ENCODE measurements at places on chromosomes 6 and 20. TPM values are rescaled to one million over a fixed set of nuclear protein-coding genes. Genes with fewer than 3 reads are reported as not detected.

DNA sequence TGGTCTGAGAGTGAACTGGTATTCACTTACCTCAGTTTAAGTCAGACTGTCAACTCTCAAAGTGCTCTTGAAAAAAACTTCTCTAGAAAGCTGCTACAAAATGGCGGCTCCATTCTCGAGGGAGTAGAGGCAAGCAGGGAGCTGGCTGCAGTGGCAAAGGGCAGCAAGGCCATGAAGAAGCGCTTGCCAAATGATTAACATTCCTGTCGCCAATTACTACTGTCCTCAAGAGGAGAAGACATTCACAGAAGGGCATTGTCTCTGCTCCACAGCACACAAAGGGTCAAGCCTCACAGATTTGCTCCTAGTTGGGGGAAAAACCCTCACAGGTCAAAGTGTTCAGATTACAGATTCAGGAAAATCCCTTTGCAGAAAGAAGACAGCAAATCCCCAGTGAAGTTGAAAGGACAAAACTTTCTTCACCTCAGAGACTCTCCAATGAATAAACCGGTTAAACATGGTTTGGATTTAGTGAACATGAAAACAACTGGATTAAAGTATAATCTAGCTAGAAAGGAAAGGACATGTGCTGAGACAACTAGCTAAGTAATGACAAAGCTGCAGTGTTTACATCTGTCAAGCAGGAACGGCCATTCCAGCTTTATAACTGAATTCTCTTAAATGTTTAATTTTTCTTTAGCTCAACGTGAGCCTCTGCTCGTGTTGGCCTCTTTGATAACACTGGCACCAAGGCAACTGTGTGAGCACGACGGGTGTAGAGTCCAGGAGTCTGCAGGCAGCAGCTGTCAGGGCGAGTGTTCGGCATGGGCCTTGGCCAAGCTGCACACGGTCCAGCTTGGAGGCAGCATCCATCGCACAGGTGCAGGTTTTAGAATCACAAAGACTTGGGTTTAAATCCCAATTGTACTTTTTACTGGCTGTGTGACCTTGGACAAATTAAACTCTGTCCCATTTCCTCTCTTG, 37.6 kb downstream of the NR2E1 start:
- H3K4me1 ChIP-seq: no peaks in the 10 kb centered on the region
- H3K27me3 ChIP-seq: no peaks in the 10 kb centered on the region
- H3K27ac ChIP-seq: no peak overlapping the region
- H3K4me3 ChIP-seq: no peak overlapping the region

DNA sequence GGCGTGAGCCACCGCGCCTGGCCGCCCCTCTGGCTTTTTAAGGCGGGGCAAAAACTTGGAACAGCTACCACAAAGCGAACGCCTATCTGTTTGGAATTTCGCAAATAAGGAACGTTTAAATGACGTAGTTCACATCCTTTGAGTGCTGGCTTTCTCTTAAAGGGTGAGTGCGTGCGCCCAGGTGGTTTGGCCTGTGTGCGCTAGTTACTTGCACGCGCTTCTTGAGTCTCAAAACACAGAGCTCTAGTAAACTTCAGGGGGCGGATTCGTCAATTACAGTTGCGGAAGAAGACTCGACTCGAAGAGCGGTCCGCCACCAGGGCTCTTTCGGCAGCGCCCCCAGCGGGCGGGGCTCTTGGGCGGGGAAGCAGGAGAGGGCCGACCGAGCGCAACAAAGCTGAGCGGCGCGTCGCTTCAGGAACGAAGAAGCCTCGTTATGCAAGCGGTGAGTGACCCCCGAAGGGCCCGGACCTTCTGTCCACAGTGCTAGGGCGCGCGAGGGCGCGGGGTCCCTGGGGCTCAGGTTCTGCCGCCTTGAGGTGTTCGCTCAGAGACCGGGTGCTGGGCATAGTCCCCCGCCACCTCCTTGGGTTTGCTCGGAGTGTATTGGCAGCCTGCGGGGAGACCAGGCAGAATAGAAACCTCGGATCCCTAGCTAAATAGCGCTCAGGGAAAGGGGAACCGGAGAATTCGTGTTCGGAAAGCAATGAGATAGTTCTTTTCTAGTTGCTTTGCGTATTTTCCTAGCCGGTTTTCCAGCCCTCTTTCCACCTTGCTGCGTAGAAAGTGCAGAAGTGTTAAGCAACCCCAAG, at the start of gene SYCP2L:
SYCP2L (plus strand) TSS at position 362 of the 812 bp plus-strand sequence; CDS start at position 437, 75 bp downstream.
- H3K4me1 ChIP-seq: no peaks in the 10 kb centered on the region
- H3K36me3 ChIP-seq: no peaks in the 10 kb centered on the region
- DNase-seq: peak; percentile 65
- peak within 1 kb of the TSS; percentile 43 for H3K4me3 ChIP-seq

GRCh38 chr6:138017166-138017757, 90.0 kb downstream of the PERP start:
- no peaks in the 10 kb centered on the region for H3K36me3 ChIP-seq
- no peak overlapping the region for H3K27ac ChIP-seq
- no peak overlapping the region for H3K4me3 ChIP-seq
- peaks cover 19% of the 10 kb centered on the region for H3K27me3 ChIP-seq

GRCh38 chr6:157205473-157206358, 117.6 kb downstream of the TMEM242 start:
- no peaks in the 10 kb centered on the region for H3K4me1 ChIP-seq
- no peak overlapping the region for H3K4me3 ChIP-seq
- DNase-seq: no peak
- no peak overlapping the region for H3K27ac ChIP-seq

DNA sequence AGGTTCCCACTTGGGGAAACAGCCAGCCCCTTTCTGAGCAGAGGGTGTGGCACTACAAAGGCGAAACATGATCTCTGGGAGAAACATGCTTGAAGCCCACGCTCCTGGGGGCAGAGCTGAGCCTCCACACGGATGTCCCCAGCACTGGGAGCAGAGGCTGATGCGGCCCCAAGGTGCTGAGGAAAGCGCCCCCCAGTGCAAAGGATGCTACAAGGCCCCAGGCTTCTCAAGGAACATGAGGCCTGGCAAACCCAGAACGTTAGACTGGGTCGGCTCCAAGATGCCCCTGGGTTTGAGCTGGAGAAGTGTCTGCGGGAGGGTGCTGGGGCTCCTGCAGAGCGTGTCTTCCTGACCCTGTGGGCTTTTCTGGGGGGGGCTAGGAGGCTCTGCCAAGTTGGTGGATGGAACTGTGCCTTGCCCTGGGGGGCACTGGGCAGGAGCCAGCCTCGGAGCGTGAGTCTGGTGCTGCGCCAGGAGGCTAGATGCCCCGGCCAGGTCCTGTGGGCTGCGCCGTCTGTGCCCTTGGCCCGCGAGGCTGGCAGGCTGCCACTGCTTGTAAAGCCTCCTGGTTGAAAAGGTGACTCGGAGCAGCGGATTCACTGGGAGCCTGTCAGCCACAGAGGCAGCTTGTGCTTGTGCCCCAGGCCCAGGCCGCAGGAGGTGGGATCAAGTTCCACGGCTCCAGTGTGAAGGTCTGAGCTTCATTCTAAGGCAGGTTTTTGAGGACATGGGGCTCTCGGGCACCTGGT, 8.1 kb downstream of the SYNJ2 start:
- peaks cover 45% of the 10 kb centered on the region for H3K4me1 ChIP-seq
- H3K4me3 ChIP-seq: no peak overlapping the region

DNA sequence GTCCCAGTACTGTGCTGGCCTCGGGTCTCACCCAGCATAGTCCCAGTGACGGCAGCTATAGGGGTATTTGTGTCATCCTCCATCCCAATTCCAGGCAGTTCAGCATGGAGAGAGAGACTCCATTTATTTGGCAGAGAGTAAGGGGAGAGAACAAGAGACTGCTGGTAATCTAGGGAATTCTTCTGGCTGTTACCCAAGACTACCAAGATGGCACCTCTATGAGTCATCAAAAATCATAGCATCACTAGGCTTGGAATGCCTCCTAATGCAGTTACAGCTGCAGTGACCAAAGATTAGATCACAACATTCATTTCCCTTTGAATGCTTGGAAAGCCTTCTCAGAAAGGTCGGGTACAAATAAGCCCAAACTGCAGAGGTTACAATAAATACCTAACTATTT, 660.4 kb upstream of the FLRT3 start:
- no peaks in the 10 kb centered on the region for H3K4me1 ChIP-seq
- H3K27me3 ChIP-seq: no peaks in the 10 kb centered on the region
- H3K27ac ChIP-seq: no peak overlapping the region
- no peak overlapping the region for H3K4me3 ChIP-seq

- no peak overlapping the region for H3K27ac ChIP-seq
- no peaks in the 10 kb centered on the region for H3K36me3 ChIP-seq
- 0 out of 2 replicates have a peak, but pooled peaks cover 1% of the 10 kb centered on the region for H3K27me3 ChIP-seq
Measured at GRCh38 chr20:46838011-46838410, 56.6 kb upstream of the EYA2 start.

DNA sequence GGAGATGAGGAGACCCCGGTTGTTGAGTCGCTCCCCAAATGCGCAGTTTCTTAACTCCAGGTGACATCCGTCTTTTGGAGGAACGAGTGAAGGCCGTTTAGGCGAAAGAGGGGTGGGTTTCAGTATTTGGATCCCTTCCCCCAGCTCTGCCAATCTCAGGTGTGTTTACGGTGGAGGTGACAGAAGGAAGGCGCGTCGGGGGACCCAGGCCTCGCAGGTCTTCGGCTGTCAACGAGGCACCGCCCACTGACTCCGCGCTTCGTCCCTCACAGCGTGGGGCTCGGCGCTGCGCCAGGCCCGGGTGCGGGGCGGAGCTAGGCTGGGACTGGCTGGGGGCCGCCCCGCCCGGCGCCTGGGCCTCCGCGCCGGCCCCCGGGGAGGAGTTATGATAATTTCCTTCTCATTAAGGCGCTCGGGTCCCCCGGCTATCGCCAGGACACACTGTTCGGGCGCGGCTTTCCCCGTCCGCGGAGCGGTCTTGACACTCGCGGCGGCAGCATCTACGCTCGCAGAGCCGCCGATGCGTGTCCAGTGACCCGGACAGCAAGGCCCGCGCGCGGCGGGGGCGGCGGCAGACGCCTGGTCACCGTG, at the start of gene TFAP2C:
TFAP2C (plus strand) TSS at position 434 of the 591 bp plus-strand sequence. CDS start 239 bp downstream, outside the sequence.
- H3K27me3 ChIP-seq: peaks cover 87% of the 10 kb centered on the region
- H3K4me3 ChIP-seq: no peak within 1 kb of the TSS
- no peak for DNase-seq
- H3K27ac ChIP-seq: no peak within 1 kb of the TSS

- H3K27me3 ChIP-seq: no peaks in the 10 kb centered on the region
- peaks cover 3% of the 10 kb centered on the region for H3K4me1 ChIP-seq
- H3K27ac ChIP-seq: no peak overlapping the region
- no peaks in the 10 kb centered on the region for H3K36me3 ChIP-seq
Measured at GRCh38 chr6:43964659-43965570, 162.3 kb downstream of the MRPL14 start.

DNA sequence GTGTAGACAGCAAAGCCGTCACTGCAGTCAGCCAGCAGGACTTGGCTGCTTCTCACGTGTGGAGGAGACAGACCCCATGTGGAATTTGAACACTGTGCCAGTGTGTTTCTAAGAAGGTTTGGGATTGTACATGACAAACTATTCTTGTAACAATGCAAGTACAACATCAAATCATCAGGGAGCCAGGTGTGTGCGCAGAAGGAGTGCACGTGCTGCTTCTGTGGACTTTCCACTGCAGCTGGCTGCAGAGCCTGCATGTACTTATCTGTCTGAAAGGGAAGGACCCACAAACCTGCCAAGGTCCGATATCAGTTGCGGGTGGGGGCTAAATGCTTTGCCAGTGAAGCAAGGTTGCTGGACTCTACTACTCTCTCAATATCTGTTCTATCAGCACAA, 211.6 kb downstream of the WDR27 start:
- no peaks in the 10 kb centered on the region for H3K27me3 ChIP-seq
- DNase-seq: no peak
- H3K27ac ChIP-seq: no peak overlapping the region
- H3K4me3 ChIP-seq: no peak overlapping the region
- H3K36me3 ChIP-seq: no peaks in the 10 kb centered on the region
- peaks cover 4% of the 10 kb centered on the region for H3K4me1 ChIP-seq

- no peak for DNase-seq
- H3K4me1 ChIP-seq: no peaks in the 10 kb centered on the region
- H3K36me3 ChIP-seq: no peaks in the 10 kb centered on the region
- no peak overlapping the region for H3K4me3 ChIP-seq
- no peak overlapping the region for H3K27ac ChIP-seq
- H3K27me3 ChIP-seq: no peaks in the 10 kb centered on the region
Measured at GRCh38 chr6:66731310-66731709, 1024.3 kb upstream of the EYS start.

DNA sequence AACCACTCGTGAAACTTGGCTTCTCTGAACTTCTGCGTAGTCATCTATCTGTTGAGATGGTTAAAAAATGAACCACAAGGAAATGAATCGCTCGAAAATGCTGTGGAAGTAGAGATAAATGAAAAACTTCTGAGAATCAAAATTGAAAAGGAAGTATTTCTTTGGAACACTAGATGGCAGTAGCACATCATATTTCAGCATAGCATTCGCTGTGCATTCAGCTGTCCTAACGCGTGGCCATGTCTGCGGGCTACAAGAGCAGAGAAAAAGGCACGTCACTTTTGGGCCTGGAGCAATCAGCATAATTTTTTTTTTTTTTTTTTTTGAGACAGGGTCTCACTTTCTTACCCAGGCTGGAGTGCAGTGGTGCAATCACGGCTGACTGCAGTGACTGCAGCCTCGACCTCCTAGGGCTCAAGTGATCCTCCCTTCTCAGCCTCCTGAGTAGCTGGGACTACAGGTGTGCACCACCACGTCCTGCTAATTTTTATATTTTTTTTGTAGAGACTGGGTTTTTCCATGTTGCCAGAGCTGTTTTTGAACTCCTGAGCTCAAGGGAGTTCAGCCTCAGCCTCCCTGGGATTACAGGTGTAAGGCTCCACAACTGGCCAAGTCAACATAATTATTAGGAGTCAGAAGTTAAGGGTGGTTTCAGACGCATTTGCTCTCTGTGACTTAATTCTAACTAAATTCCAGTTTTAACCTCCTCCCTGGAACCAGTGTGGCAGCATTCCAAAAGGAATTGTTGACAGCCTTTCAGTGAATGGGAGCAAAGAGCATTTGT, 8.8 kb upstream of the PERP start:
- no peak overlapping the region for H3K27ac ChIP-seq
- H3K36me3 ChIP-seq: no peaks in the 10 kb centered on the region
- peak; percentile 74 for DNase-seq
- H3K4me3 ChIP-seq: no peak overlapping the region

GRCh38 chr6:21451546-21452013, 142.0 kb upstream of the SOX4 start:
- no peak overlapping the region for H3K27ac ChIP-seq
- H3K36me3 ChIP-seq: no peaks in the 10 kb centered on the region
- no peaks in the 10 kb centered on the region for H3K4me1 ChIP-seq
- DNase-seq: no peak

- H3K27me3 ChIP-seq: no peaks in the 10 kb centered on the region
- no peaks in the 10 kb centered on the region for H3K36me3 ChIP-seq
- DNase-seq: no peak
- H3K4me3 ChIP-seq: no peak overlapping the region
- H3K4me1 ChIP-seq: peaks cover 15% of the 10 kb centered on the region
- peak overlapping the region; percentile 83 for H3K27ac ChIP-seq
Measured at GRCh38 chr6:140064366-140064765, 689.9 kb upstream of the CITED2 start.

- H3K27me3 ChIP-seq: peaks cover 32% of the 10 kb centered on the region
- H3K4me1 ChIP-seq: no peaks in the 10 kb centered on the region
- no peak within 1 kb of the TSS for H3K27ac ChIP-seq
Measured at GRCh38 chr20:31474758-31475427, at the start of the genes DEFB124 and REM1. DEFB124 (minus strand) TSS chr20:31475127; CDS start chr20:31473013, 2,114 bp downstream. REM1 (plus strand) TSS chr20:31475288; CDS start chr20:31476446, 1,158 bp downstream.

GRCh38 chr6:9745476-9745875, 669.4 kb downstream of the TFAP2A start:
- no peaks in the 10 kb centered on the region for H3K36me3 ChIP-seq
- peak; percentile 7 for DNase-seq
- no peaks in the 10 kb centered on the region for H3K4me1 ChIP-seq
- no peak overlapping the region for H3K4me3 ChIP-seq

- H3K36me3 ChIP-seq: no peaks in the 10 kb centered on the region
- no peaks in the 10 kb centered on the region for H3K27me3 ChIP-seq
- H3K27ac ChIP-seq: no peak overlapping the region
- H3K4me1 ChIP-seq: peaks cover 5% of the 10 kb centered on the region
Measured at GRCh38 chr20:58407966-58408557, 19.0 kb downstream of the VAPB start.

BCAS1 gene
- total RNA-seq: under 0.01 TPM

SNAP25 gene
- total RNA-seq: 1.1 TPM

EYA2 gene
- total RNA-seq: 2.5 TPM

ZNF165 gene
- total RNA-seq: 0.28 TPM
